ENCODE measurements at places on chromosomes 16 and 17. TPM values are rescaled to one million over a fixed set of nuclear protein-coding genes. Genes with fewer than 3 reads are reported as not detected.

ERN2 gene
- total RNA-seq: not detected

WNT9B gene
- total RNA-seq: not detected

ORMDL3 gene
- 44.0 TPM for total RNA-seq

TOP3A gene
- 43.2 TPM for total RNA-seq

CCR7 gene
- total RNA-seq: not detected

NPTX1 gene
- 3.4 TPM for total RNA-seq

SCARF1 gene
- total RNA-seq: 0.49 TPM

OR2C1 gene
- total RNA-seq: 0.16 TPM

KRTAP1-5 gene
- 1.5 TPM for total RNA-seq

CLEC18A gene
- 0.65 TPM for total RNA-seq

CASKIN1 gene
- 0.16 TPM for total RNA-seq

TMED6 gene
- total RNA-seq: not detected

AXIN1 gene
- 20.0 TPM for total RNA-seq

SBK1 gene
- under 0.01 TPM for total RNA-seq

SOX9 gene
- total RNA-seq: 1.8 TPM

MYLK3 gene
- 0.16 TPM for total RNA-seq

NME4 gene
- 127 TPM for total RNA-seq

KRTAP2-1 gene
- total RNA-seq: not detected

MT4 gene
- total RNA-seq: not detected

PERCC1 gene
- total RNA-seq: not detected

TMC5 gene
- total RNA-seq: not detected

SLC39A11 gene
- 31.5 TPM for total RNA-seq

CTNS gene
- total RNA-seq: 22.2 TPM

METRN gene
- total RNA-seq: 48.5 TPM

MSRB1 gene
- 15.3 TPM for total RNA-seq

MAP1LC3B gene
- 32.8 TPM for total RNA-seq

KIF1C gene
- total RNA-seq: 62.3 TPM

KRTAP4-4 gene
- total RNA-seq: not detected

HSD17B2 gene
- 1.5 TPM for total RNA-seq

KRTAP17-1 gene
- not detected for total RNA-seq

ZNF597 gene
- total RNA-seq: 3.2 TPM

KRT13 gene
- not detected for total RNA-seq

KIF2B gene
- not detected for total RNA-seq

MLKL gene
- 11.5 TPM for total RNA-seq

WFDC1 gene
- 10.4 TPM for total RNA-seq

TMEM100 gene
- total RNA-seq: 2.3 TPM

RABEP2 gene
- 28.1 TPM for total RNA-seq

HBZ gene
- not detected for total RNA-seq

CDRT15 gene
- not detected for total RNA-seq

TP53TG3C gene
- total RNA-seq: not detected

AURKB gene
- total RNA-seq: 2.1 TPM

MAPT gene
- total RNA-seq: 0.97 TPM

WFIKKN1 gene
- total RNA-seq: 0.16 TPM

Data from hair follicle dermal papilla cell (primary cell).